Renal pelvis (tissue), 12 donors: ENCODE measurements at places on chromosomes 16 and 17. TPM values are rescaled to one million over a fixed set of nuclear protein-coding genes. Genes with fewer than 3 reads are reported as not detected.

DNA sequence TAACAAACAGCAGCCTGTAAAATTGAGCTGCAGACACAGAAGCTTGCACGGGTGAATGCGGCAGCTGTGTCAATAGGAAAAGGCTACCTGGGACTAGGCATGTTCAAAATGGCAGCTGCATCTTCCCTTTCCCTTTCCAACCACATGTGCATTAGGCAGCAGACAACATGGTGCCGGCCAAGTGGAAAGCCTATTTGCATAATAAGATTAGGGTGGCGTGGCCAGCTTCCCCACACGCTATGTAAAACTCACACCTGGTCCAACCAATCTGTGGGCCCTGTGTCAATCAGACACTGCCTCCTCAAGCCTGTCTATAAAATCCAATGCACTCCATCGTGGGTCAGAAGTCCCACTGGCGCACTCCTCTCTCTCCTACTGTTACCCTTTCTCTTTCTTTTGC, 61.0 kb upstream of the RBBP6 start:
- DNase-seq, result no peak

GRCh38 chr17:76107509-76107908, 3.9 kb upstream of the EXOC7 start:
- DNase-seq, result no peak

GRCh38 chr16:48503779-48504178, 106.2 kb downstream of the N4BP1 start:
- peak; percentile 68 for DNase-seq

NOD2 gene
- 0.23 TPM for polyA plus RNA-seq

TGFB1I1 gene
- 54.9 TPM for polyA plus RNA-seq

GRCh38 chr16:48089053-48089792, 66.6 kb downstream of the ABCC12 start:
- DNase-seq, result no peak

- no peak for DNase-seq
These were observed 13.1 kb upstream of the PLCG2 start for GRCh38 chr16:81765969-81766368.

DNA sequence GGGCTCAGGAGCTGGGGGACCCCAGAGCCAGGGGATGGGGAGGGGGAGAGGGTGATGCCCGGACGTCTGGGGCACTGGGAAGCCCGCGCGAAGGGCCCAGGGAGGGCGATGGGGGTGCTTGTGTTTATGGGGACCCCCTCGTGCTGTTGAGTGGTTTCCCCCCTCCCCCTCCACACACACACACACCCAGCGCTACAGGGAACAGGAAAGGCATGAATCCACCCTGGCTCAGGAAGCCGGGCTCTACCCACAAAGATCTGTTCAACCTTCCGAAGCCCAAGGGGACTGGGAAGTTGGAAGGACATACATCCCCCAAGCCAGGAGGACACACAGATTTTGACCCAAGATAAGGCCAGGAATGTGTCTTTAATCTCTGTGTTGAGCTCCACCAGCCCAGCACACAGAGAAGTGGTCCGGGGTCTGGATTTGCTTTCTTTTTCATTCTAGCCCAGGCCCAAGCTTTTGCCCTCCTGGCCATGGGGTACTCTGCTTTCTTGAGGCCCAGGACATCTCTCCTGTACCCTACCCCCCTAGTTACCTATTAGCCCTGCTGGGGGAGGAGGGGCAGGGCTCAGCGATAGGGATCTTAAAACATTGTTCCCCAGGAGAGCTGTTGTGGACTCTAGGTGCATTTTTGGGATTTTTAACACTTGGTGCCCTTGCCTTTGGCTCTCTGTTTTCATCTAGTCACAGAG, 1.2 kb downstream of the UBALD2 start:
- DNase-seq, result no peak
